ENCODE measurements at places on chromosomes 13 and 19.

GRCh38 chr13:64505336-64505910 is 2724.7 kb downstream of the PCDH9 start:
- no peak for DNase-seq

DNA sequence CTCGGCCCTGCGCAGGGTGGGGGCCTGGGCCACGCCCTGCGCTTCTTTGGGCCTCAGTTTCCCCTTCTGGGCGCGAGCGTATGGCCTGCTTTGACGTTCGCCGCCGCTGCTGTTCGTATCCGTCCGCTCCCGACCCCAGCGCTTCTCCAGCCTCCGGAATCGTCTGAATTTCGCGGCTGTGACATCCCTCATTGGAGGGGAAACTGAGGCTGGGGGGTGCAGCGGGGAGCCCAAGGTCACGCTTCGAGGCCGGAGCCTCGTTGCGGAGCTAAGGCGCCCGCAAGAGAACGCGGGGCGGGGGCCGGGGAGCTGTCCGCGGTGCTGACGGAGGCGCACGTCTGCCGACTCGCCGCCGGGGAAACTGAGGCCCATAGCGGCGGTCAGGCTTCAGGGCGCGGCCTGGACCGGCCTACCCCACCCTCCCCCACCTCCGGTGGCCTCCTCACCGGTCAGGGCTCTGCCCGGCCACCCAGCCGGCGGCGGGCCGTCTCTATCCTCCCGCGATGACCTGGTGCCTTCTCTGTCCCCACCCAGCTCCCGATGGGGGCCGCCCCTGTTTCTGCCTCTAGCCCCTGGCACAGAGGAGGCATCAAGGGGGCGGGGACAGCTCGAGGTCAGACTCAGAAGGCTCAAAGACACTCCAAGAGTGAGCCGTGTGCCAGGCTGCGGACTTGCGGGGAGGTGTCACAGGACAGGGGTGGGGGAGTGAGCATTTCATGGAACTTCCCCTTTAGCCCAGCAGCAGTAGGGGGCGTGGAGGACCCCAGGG is 3.0 kb upstream of the APC2 start:
- DNase-seq = no peak

GRCh38 chr13:60765700-60766411 is 368.8 kb downstream of the TDRD3 start:
- no peak for DNase-seq

DNA sequence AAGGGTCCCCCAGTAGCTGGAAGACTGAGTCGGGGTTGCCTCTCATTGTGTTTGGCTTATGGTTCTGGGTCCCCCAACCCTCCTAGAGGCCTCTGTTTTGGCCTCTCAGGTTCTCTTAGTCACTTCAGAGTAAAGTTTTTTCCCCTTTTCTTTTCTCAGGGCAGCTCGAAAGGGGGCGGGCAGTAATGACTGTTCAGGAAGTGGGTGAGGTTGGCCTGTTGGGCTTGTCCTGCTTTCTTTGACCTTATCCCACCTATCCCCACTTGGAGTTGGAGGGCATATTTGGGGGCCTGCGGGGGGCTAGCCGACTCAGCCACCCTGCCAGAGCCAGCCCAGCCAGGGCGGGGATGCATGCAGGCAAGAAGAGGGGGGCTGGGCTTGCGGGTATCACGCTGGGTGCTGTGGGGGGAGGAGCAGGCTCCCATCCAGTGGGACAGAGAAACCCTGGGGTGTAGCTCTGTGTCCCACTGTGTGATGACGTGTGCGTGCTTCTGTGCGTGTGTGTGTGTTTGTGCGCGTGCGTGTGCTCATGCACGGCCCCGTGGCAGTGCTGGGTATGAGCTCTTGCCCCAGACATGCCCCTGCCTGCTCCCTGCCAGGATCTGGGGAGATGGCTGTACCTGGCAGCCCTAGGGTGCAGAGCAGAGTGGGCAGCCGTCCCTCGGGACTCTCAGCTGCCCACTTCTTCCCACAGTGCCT is 1.4 kb downstream of the CIC start:
- DNase-seq = peak; percentile 64

GRCh38 chr19:7729831-7730285 is 2.1 kb downstream of the CLEC4G start:
- no peak for DNase-seq

DNA sequence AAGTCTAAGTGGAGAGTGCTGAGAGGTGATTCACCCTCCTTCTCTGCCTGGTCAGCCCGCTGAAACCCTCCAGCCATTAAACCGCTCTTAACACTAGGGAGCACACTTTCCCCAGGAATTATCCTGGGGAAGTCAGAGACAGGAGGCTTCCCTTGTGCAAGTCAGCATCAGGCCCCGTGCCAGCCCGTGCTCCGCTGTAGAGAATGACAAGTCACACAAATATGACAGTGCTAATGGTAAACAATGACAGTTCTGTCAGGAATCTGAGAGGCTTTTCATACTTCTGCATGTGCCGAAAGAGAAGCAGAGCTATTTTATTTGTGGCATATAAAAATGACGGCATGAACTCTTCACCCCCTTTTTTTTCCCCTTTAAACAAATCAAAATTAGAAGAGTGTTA is 816.9 kb upstream of the SLC10A2 start:
- DNase-seq = peak; percentile 45

DNA sequence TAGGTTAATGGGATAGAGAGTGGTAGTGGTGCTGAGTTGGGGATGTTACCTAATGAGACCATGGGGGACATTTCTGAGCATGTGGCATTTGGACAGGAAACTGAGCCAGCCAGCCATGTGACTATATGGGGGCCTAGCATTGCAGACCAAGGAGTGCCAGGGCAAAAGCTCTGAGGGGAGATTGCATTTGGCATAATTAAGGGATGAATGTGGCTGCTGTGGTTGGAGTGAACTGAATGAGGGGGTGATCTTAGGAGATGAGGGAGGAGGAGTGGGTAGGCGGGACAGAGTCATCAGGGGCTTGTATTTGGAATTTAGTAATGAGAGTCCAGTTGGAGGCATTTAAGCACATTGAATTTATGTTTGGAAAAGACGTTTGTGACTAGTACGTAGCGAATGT is 6.6 kb downstream of the PCCA start:
- no peak for DNase-seq

DNA sequence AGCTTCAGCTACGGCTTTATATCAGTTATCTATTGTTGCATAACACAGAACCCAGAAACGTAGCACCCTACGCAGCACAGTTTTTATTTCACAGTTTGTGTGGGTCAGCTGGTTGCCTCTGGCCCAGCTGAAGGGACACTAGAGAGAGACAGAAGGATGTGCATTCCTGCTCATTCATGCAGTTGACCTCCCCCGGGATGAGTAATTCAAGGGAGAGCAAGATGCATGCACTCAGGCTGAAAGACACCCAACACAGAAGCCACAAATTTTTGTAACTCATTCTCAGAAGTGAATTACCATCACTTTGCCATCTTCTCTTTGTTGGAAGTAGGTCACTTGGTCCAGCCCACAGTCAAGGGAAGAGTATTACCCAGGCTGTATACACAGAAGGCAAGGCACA is 89.5 kb downstream of the EFNB2 start:
- no peak for DNase-seq

DNA sequence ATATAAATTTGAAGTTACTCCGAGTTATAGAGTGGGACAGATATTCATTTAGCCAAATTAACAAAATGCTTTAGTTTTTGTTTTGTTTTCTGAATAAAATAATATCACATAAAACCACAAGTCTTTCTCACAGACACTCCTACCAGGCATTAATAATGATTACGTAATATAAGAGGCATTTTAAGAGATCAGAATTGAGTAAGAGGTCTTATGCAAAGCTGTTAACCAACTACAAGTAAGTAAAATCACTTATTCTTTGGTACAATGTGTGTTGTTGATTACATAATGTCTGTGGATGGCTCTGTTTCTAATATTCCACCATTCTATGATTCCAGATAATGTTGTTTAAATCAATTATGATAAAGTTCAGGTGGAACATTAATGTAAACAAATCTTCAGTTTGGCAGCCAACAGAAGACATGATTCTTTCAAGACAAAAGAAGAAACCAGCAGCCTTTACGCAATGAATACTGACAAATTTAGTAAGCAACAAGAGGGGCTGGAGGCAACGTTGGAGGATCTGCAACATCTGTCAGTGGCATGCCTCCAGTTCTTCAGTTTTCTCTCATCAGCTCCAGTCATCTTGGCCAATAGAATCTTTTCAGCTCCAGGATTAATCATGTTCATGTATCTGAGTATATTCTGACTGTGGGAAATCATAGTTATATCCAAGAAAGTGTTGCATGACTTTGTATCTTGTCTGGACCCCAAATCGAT is 403.8 kb downstream of the SLITRK5 start:
- DNase-seq = no peak

DNA sequence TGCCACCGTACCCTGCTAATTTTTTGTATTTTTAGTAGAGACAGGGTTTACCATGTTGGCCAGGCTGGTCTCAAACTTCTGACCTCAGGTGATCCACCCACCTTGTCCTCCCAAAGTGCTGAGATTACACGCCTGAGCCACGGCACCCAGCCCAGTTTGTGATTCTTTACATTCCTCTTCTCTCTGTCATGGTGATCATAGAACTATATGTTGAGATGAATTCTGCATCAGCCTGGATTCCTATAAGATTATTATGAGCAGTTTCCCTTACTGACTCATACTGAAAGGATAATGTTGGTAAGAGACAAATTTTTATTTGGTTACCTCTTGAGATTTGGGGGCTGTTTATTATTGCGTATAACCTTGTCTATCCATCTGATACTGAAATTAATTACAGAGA is 121.5 kb upstream of the CSNK1A1L start:
- DNase-seq = no peak

DNA sequence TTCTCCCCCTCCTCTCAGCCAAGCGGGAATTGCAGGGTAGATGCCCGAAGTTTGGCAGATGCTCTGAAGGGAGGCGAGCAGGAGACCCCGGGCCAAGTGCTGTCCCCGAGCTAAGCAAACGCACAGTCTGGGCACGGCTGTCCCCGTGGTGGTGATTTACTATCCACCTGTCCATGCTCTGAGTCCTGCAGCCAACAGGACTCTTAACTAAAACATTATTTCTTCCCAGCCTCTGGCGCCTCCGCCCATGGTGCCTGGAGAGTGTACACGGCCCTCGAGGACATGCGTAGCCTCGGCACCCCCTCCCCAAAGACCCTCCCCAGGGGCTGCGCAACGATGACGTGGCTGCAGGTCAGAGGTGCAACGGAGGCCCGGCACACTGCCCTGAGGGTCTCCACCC is 7.6 kb downstream of the TINCR start:
- DNase-seq = no peak

DNA sequence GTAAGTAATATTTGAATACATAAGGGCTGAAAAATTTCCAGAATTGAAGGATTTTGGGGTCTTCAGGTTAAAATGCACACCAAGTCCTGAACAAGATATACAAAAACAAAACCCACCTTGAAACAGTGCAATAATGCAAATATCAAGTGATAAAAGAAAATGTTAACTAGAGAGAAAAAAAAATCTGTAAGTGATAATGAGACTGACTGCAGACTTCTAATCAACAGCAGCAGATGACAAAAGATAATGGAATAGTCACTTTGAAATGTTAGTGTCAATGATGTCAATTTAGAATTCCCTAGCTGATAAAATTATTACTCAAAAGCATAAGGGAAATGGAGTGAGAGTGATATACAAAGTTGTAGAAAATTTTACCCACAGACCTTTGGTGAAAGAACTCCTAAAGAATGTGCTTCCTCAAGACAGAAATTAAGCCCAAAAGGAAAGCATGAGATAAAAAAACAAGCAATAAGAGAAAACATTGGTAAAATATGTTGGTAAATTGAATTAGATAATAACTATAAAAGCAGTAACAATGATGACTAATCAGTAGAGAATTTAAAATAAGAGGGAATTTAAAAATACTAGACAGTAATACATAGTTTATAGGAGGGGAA is 12.4 kb upstream of the DGKH start:
- no peak for DNase-seq

DNA sequence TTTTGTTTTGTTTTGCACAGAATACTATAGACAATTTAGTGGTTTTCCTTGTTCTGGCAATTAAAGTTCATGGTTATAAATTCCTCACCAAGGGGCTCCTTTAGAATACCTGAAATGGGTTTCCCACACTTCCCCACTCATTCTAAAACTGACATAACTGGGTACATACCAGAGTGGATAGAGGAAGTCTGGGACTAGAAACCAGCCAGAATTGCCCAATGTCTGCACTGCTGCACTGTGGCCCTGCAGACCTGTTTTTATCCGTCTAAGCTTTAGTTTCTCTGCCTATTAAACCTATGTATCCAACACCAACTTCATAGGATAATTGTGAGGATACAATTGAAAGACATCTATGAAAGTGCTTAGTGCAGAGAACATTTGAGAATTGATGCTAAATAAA is 498.6 kb downstream of the KCTD12 start:
- DNase-seq = no peak

- DNase-seq = no peak
Observed at GRCh38 chr13:41674246-41674645, 216.9 kb downstream of the RGCC start.

GRCh38 chr19:28027116-28027515 is 1185.8 kb downstream of the UQCRFS1 start:
- DNase-seq = no peak

DNA sequence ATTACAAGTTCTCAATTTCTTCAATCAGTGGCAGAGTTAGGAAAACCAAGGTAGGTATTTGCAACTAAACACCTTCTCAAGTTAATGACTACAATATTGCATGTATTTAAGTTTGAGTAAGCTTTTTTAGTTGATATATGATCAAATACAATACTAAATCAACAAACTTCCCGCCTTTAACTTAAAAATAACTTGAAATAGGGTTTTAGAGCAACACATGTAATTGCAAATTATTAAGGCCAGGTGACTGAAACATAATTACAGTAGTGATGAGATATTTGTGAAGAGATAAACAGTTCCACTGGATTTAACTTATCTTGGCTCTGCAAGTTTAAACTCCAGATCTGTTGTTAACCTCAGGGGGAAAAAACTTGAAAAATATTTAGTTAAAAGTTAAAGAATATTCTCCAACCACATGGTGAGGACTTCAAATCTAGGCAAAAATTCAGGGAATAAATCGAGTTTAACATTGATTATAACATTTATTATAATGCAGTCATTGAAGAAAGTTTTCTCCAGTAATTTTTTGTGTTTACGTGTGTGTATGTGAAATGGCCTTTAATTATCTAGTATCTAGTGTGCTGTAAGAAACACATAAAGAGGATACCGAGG is 3.6 kb downstream of the DACH1 start:
- DNase-seq = no peak

- DNase-seq = no peak
Observed at GRCh38 chr19:16217716-16218451, 20.2 kb downstream of the AP1M1 start.

GRCh38 chr19:56118666-56119581 is 2.2 kb downstream of the ZNF787 start:
- no peak for DNase-seq

DNA sequence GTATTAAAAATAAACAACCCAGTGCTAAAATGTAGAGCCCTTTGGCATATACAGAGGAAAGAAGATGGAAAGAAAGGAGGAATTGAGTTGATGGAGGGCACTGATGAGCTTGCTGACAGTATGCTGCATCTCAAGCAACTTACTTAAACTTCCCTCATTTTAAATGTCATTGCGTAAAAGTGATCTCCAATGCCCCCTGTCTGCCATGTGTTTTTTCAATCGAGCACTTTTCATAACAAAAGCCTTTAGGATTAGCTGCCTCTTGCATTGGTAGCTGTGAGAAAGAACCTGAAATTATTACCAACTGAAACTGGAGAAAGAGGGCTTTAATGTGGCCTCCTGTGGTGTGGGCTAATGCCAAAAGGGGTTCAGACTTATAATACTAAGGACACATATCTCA is 541.6 kb downstream of the SUCLA2 start:
- DNase-seq = no peak
